ENCODE measurements at places on chromosomes 2 and 18.

DNA sequence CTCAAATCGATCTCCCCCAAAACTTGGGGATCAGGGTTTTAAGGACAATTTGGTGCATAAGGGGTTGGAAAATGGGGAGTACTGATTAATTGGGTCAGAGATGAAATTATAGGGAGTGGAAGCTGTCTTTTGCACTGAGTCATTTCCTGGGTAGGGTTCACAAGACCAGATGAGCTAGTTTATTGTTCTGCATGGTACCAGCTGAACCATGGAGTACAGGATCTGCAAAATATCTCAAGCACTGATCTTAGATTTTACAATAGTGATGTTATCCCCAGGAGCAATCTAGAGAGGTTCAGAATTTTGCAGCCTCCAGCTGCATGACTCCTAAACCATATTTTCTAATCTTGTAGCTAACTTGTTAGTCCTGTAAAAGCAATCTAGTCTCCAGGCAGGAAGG, 73.1 kb downstream of the CPO start:
- no peak for DNase-seq

- peak; percentile 83 for DNase-seq
These were observed 52.2 kb upstream of the CAB39 start for GRCh38 chr2:230660294-230661060.

GRCh38 chr2:218028562-218029348, 26.0 kb upstream of the TNS1 start:
- peak; percentile 10 for DNase-seq

DNA sequence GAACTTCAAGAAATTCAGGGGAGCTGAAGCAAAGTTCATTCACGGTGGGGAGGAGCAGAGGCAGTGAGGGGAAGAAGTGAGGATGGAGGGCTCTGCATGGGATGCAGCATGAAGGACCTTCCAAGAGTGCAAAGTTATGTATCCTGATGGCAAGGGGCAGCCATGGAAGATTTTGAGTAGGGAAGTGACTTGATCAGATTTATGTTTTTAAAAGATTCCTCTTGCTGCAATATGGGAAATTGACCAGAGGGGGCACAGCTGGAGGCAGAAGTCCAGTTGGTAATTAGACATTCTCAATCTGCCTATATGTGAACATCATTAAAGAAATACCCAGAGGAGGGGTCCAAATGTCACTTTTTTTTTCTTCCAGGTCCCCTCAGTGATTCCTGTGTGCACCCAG, 21.5 kb upstream of the ANXA4 start:
- DNase-seq: no peak

GRCh38 chr2:190379249-190379964, 28.7 kb upstream of the MFSD6 start:
- no peak for DNase-seq

- no peak for DNase-seq
These were observed 11.1 kb upstream of the SLC4A10 start for GRCh38 chr2:161613161-161613560.

DNA sequence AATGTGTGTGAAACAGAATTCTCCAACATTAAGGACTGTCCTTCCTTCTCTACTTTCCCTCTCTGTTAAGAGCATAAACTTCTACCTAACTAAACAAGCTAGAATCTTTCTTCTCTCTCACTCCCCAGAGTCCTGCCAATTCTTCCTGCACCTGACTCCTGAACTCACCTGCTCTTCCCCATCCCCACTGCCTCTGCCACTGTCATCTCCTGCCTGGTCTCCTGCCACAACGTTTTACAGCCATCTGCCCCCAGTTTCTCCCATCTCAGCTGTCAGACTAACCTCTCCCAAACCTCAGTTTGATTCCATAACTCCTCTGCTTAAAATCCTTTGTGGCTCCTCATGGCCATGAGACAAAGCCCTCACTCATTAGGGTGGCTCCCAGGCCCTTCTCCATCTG, 288.3 kb upstream of the FBXO11 start:
- DNase-seq: no peak

- no peak for DNase-seq
These were observed 43.1 kb upstream of the ENOSF1 start for GRCh38 chr18:755506-755905.

- no peak for DNase-seq
These were observed 34.2 kb downstream of the FAM178B start for GRCh38 chr2:96952016-96952750.

DNA sequence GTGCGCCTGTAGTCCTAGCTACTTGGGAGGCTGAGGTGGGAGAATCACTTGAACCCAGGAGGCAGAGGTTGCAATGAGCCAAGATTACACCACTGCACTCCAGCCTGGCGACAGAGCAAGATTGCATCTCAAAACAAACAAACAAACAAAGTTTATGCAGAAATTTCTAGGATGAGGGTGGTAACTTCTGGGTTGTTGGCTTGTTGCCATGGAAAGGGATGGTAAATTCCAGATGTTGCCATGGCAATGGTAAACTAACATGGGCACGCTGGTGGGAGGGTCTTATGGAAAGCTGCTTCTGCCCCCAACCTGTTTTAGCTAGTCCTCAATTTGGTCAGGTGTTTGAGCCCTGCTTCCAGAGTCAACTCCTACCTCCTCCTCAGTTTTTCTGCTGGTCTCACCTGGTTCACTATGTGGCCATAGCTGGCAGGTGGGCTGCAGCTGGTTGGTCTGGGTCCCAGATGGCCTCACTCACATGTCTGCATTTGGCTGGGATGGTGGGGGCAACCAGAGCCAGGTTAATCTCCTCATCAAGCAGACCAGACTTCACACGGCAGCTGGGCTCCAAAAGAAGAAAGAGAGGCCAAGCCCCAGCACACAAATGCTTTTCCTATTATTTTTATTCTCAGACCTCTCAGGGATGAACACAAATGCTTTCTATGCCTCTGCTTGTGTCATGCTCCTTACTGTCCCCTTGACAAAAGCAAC, 26.6 kb upstream of the TEX44 start:
- DNase-seq: no peak

DNA sequence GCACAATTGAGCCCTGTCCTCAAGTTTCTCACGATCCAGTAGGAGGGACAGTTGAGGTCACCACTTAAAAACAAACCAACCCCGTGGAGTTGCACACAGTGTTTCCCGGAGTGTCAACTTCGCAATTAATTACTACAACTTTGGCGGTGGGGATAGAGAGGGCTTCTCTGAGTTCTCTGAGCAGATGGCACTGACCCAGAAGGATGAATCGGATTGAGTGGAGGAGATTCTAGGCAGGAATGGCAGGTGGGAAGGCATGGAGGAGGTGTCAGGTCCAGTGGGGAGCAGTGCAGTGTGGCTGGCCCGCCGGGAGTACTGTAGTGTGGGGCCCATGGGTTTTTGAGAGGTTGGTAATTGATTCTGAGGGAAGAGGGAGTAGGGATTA, 12.0 kb downstream of the SIX3 start:
- DNase-seq: no peak

GRCh38 chr18:35073186-35074105, 32.2 kb downstream of the MAPRE2 start:
- no peak for DNase-seq

- no peak for DNase-seq
These were observed 61.4 kb downstream of the SMAD7 start for GRCh38 chr18:48889115-48889941.

GRCh38 chr18:73980289-73980979, 167.2 kb downstream of the FBXO15 start:
- DNase-seq: no peak

- no peak for DNase-seq
These were observed 29.0 kb downstream of the FMNL2 start for GRCh38 chr2:152363936-152364335.

DNA sequence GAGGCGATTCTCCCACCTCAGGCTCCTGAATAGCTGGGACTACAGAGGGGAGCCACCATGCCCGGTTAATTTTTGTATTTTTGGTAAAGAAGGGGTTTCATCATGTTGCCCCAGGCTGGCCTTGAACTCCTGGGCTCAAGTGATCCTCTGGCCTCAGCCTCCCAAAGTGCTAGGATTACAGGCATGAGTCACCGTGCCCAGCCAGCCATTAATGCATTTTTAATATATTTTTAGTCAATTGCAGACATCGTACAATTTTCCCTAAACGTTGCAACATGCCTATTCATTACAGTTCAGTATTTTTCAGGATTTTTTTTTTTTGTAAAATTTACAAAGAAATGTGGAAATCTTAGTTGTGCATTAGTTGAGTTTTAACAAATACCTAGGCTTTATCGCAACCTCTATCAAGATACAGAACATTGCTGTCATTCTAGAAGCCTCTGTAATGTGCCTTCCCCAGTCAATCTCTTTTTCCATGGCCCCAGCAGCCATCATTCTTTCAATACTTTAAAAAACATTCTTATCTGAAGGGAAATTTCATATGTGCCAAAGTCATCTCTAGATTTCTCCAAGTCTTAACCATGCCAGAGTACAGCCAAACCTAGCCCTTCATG, 14.7 kb downstream of the NABP1 start:
- DNase-seq: no peak

DNA sequence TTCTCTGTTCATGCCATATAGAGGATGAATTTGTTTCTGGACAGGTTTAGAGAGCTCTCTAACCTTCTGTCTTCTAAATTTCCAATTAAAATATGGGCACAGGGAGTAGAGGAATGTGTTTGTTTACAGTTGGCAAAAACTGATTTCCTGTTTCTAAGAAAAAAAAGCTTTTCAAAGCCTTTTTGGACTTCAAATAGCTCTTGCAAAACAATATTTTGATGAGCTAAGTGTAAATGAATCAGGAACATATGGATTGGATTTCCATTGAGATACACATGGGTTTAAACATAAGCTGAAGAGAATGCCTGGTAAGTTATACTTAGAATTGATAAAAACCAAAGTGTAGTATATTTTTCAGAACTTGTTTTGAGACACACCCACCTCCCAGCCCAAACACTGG, 677.5 kb downstream of the NYAP2 start:
- DNase-seq: no peak

- DNase-seq: no peak
These were observed 21.5 kb upstream of the GALNT3 start for GRCh38 chr2:165815299-165816141.

DNA sequence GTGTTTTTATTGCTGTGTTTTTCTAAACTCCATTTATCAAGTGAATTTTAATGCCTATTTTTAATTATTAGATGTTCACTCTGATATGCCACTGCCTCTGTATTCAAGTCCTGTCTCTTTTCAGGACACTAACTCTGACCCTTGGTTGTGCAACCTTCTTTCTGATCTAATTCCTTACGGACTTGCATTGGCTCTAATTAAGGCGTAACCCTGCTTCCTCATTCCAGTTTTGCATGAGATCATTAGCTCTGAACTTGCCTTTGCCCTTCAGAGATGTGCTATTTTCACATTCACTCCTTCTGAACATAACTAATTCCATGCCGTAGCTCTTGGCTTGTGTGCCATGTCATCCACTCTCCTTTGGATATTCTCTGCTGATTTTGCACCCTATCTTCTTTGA, 162.5 kb upstream of the TMEFF2 start:
- no peak for DNase-seq

DNA sequence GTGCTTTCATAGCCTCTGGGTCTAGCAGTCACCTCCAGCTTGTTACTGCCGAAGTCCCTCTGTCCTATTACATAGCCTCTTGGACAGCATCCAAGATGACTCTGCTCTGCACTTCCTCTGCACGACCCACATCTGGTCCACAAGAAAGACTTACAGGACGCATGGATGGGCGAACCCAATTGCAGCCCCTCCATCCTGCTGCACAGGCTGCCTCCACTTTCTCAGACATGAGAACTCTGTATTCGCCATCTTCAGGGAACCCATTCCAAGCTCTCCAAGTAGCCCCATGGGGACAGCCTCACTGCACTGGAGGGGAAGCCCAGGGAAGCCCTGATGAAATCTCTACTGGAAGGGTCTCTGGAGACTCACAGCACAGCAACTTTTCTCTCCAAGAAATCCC, 172.1 kb downstream of the GFPT1 start:
- DNase-seq: no peak

Data from stimulated activated CD8-positive, alpha-beta memory T cell treated with anti-CD3 and anti-CD28 coated beads, Interleukin-4, amount 100 ng/mL, for 48 hours (primary cell).